ENCODE measurements at places on chromosomes 5 and 9. TPM values are rescaled to one million over a fixed set of nuclear protein-coding genes. Genes with fewer than 3 reads are reported as not detected.

GRCh38 chr9:85941622-85941940 is 635 bp downstream of the NAA35 start:
- DNase-seq = no peak

GRCh38 chr9:111276431-111277128 is 53.4 kb downstream of the OR2K2 start:
- DNase-seq = no peak

DNA sequence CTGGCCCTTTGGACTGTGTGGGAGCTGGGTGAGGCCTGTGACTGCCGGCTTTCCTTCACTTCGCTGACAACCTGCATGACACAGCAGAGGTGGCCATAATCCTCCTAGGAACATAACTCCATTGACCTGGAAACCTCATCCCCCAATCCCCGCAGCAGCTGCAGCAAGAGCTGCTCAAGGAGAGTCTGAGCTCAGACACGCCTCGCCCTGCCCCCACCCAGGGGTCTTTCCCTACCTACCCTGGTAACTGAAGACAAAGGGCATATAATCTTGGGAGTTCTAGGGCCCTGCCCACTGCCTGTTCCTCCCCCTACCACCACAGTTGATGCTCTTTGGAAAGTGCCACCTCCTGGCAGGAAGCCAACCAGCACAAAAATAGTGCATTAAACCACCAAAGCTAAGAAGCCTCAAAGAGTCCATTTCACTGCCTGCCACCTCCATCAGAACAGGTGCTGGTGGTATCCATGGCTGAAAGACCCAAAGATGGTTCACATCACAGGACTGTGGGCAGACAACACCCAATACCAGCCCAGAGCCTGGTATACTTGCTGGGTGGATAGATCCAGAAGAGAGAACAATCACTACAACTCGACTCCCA is 18.4 kb downstream of the TRIM36 start:
- no peak for DNase-seq

GRCh38 chr9:15231788-15232635 is 75.0 kb downstream of the TTC39B start:
- DNase-seq = peak; percentile 8

DNA sequence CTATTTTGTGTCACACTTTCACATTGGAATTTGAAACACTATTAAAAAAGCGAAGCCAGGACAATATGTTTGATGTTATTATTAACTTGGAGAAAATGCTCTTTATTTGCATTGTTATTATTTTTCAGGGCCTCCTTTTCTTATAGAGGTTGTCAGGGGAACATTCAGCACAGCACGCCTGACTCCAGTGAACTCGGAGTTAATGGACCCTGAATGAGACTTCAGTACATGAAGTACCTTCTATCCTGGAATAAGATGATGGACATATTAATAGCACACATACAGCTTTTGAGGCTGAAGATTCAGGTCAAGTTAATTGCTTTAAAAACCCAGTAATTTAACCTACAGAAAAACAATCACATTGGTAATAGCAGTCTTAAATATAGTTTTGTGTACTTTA is 652.9 kb downstream of the SEMA5A start:
- no peak for DNase-seq

DNA sequence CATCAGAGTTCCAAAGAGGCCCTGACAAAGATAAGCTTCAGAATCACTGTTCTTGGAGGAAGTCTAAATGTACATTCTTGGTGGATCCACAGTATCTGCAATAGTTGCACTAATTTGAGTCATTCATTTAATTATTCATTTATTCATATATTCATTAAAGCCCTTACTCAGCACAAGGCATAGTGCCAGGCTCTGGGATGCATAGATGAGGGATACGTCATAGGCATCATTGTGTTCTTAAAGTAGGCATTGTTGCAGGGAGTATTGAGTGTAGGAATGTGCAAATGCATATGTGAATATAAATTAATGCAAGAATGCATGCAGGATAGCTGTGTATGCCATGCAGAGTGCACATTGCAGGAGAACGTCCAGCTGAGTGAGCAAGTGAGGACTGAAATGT is 100.7 kb downstream of the DRD1 start:
- no peak for DNase-seq

DNA sequence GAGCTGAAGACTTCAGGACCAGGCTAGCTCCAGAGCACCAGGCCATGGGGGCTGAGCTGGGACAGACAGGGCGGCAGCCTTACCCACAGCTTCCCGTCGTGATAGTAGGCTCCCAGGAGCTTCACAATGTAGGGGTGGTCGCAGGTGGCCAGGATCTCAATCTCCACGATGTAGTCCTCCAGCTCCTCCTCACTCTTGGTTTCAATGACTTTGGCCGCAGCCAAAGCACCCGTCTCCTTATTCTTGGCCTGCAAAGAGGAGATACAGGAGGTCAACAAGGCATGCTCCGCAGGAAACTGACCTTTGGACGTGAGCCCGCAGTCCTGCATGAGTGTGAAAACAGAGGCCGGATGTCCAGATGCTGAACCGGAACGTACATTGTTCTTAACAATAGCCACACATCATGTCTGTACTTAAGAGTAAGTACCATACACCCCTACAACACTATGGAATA is 31.5 kb downstream of the STK10 start:
- no peak for DNase-seq

GRCh38 chr5:130836729-130837649 is 328.1 kb downstream of the HINT1 start:
- DNase-seq = no peak

DNA sequence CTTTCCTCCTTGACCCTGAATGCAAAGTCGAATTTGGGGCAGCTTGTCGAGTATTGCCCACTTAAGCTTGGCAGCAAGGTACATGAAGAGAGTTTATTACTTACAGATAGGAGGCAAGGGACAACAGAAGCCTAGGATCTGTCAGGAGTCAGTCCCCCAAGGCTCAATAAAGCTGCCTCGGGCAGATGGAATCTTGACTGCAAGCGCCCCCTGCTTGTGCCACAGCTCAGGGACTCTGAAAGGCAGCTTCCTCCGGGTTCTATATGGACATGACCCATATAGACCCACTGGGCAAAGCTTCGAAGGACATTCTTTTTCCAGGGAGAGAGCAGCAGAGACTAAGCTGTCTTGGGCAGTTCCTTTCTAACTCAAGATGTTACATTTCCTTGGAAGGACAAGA is 971.5 kb downstream of the EFNA5 start:
- DNase-seq = no peak

GRCh38 chr9:93648836-93649235 is 72.5 kb downstream of the PHF2 start:
- no peak for DNase-seq

DNA sequence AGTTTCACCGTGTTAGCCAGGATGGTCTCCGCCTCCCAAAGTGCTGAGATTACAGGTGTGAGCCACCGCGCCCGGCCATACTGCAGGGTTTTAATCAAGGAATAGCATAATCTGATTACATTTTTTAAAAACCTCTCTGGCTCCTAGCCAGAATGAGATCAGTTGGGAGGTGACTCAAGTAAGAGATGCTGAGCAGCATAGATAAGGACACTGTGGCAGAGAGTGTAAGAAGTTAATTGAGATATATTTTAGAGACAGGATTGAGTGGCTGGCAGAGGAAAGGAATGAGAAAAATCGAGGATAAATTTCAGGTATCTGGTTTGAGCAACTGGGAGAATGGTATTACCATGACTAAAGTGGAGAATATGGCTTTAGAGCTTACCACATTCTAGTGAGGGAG is 7.3 kb upstream of the RIGI start:
- DNase-seq = no peak

The NEK6 gene
- total RNA-seq = 31.7 TPM

The KCTD16 gene
- total RNA-seq = 0.52 TPM

The BTNL3 gene
- not detected for total RNA-seq

Data from neural crest cell (in vitro differentiated cells).